ENCODE measurements at places on chromosomes 1 and 21. TPM values are rescaled to one million over a fixed set of nuclear protein-coding genes. Genes with fewer than 3 reads are reported as not detected.

AIRE gene
- total RNA-seq: not detected

SLAMF1 gene
- not detected for total RNA-seq

CHODL gene
- 0.16 TPM for total RNA-seq

GBP7 gene
- total RNA-seq: not detected

MMP23B gene
- 4.6 TPM for total RNA-seq

CA6 gene
- not detected for total RNA-seq

MINDY1 gene
- 21.5 TPM for total RNA-seq

LSM10 gene
- total RNA-seq: 10.6 TPM

CYP4A22 gene
- total RNA-seq: not detected

DCDC2B gene
- not detected for total RNA-seq

LCE1D gene
- not detected for total RNA-seq

TIPRL gene
- total RNA-seq: 47.1 TPM

PRXL2B gene
- total RNA-seq: 3.8 TPM

TRPM2 gene
- under 0.01 TPM for total RNA-seq

XKR8 gene
- total RNA-seq: 3.4 TPM

LHX4 gene
- 0.09 TPM for total RNA-seq

SLC6A17 gene
- 0.09 TPM for total RNA-seq

PDC gene
- not detected for total RNA-seq

CLEC20A gene
- not detected for total RNA-seq

DCST2 gene
- total RNA-seq: 0.09 TPM

STPG1 gene
- 2.0 TPM for total RNA-seq

CHI3L1 gene
- total RNA-seq: 1.1 TPM

URB1 gene
- total RNA-seq: 10.2 TPM

NUAK2 gene
- 0.43 TPM for total RNA-seq

PPOX gene
- total RNA-seq: 8.9 TPM

MPL gene
- total RNA-seq: not detected

F13B gene
- not detected for total RNA-seq
